ENCODE measurements at places on chromosomes 16 and 17.
A peak's percentile ranks its signal among the peaks of the same experiment; 100 is the strongest.

DNA sequence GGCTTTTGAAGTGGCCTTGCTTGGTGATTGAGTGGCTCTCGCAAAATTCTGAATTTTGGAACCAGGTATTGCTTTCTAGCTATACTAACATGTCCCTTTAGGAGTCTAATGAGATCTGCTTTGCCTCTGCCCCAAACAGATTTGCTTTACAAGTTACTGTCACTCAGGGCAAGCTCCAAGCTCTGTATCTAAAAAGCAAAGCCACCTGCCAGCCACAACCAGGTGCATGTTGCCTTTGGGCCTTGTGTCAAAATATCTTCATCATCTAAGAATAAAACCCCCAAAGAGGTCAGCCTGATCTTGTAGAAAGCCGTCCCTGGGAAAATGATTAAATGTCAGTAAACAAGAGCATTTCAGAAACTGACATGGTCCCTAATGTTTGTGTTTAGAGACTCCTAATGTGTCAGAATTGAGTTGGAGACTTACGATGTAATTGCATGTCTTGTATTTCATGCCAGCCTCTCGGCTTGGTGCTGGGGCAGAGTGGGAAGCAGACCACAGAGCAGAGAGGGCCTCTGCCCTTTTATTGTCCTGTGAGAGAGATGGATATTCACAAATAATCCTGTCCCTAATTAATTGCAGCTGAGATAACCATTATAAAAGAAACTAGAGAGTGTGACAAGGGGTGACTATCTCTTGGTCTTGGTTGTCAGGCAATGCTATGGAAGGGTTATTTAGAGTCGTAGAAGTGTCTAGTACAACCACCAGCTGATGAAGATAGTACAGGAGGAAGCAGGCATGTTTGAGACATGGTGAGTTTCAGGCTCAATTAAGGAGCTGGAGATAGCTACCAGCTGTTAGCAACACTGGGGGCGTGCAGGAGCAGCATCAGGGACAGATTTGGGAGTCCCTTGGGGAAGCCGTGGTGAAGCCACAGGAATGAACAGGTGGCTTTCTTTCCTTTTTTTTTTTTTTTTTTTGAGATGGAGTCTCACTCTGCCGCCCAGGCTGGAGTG, 90.7 kb downstream of the PITPNC1 start:
- no peak for DNase-seq

- DNase-seq = no peak
These were observed 200.0 kb upstream of the CDH5 start for GRCh38 chr16:66166490-66166889.

- no peak for DNase-seq
These were observed 215.6 kb upstream of the CDH5 start for GRCh38 chr16:66150698-66151482.

DNA sequence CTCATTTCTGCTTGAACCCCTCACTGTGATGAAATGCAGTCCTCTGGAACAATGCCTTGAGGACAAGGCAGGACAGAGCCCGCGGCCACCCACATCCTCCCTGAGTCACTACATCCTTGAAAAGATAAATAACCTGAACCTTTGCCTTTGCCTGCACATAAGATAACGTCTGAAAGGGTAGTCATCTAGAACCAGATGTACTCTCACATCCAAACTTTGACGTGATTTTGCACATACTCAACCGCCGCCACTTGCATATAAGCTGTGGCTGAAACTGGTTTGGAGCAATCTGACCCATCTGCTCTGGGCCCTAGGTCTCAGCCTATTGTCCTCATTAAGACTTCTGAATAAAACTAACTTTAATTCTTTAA, 252.1 kb downstream of the PHKB start:
- peak; percentile 11 for DNase-seq

- DNase-seq = no peak
These were observed 62.4 kb upstream of the MED9 start for GRCh38 chr17:17414341-17414805.

DNA sequence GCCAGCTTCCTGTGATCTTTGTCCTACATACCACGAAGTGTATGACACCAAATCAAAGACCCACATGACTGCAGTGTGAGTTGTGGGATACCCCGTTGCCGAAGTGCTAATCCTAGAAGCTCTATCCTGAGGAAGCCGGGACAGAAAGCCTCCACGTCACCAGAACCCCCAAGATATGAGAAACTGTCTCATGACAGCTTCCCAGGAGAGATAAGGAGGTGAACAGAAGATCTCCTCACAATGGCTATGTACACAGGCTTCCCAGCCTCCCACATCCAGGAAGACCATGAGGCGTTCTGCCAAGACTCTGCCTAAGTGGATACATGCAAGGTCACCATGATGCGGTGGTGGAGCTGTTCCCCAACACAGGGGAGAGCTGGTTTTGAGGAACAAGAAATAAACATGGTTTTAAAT, 37.1 kb downstream of the TRIM25 start:
- no peak for DNase-seq

GRCh38 chr17:1412185-1413110, 12.4 kb upstream of the YWHAE start:
- DNase-seq = no peak

DNA sequence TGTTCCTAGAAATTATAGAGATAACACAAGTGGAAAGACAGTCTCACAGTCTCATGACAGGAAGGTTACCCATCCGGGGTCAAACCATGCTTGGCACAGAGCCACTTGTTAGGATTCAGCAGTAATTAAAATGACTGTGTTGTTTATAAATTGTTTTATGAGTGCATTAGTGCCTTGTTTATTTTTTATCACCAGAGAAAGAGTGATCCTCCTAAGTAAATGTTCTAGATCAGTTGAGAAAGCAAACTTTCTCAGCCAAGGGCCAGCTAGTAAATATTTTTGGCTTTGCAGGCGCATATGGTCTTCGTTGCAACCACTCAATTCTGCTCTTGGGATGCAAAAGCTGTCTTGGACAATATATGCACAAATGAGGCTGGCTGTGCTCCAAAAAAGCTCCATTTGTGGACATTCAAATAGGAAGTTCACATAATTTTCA, 253.9 kb upstream of the CACNG5 start:
- DNase-seq = no peak

GRCh38 chr16:70407811-70408274, 31.1 kb downstream of the ST3GAL2 start:
- DNase-seq = no peak

Measured in stimulated activated CD4-positive, alpha-beta T cell treated with anti-CD3 and anti-CD28 coated beads, Interleukin-15, amount 100 ng/mL, for 48 hours (primary cell).